Activated naive CD4-positive, alpha-beta T cell (primary cell): ENCODE measurements at places on chromosomes 7 and 10.

DNA sequence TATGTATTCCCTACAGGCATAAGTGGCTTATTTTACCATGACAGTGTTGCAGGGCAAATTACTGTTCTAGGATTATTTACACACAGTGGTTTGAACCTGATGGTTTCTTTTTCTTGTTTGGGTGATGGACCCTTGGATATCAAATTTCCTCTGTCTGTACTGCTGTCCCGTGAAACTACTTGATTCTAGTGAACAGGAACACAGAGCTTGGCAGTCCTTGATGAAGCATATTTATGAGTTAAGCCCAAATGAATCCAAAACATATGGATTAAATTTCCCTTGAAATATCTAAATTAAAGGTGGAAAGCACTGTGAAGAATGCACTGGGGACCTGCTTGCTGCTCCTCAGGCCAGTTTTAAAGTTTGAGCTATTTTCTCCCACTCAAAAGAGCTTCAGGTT is 635.3 kb downstream of the INHBA start:
- no peak for DNase-seq

DNA sequence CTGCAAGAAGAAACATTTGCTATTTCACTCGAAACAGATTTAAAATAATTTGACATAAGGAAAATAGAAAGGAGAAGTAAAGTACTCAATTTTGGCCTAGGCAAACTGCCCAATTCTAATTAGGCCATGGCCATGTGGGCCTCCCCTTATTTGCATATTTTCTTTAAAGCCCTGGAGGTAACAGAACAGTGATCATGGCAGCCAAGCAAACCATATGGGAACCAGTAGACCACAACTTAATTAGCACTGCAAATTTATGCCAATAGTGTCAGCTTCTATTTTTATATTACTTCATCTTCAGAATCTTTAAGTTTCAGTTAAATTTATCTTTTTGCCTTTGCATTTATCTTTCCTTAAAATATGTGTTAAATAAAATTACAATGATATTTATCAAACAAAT is 63.3 kb upstream of the THSD7A start:
- no peak for DNase-seq

- DNase-seq: no peak
These were observed 57.9 kb downstream of the AKR1C4 start for GRCh38 chr10:5254488-5254887.

DNA sequence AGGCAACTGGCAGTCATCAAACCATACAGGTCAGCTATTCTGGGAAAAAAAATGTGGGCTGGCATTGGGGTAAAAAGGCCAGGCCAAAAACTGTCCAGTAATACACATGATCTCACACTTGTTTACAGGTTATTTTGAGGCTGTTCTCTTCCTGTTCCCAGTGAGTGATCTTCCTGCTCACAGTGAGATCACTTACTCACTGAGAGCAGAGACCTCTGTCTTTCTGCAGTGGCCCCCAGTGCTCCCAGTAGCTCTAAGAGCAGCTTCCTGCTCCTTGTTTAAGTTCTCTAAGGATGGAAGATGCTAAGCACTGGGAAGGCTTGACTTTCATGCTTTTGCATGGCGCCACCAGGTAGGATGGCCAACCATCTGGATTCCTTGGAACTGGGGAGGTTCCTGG is 93.5 kb upstream of the KIAA1217 start:
- DNase-seq: no peak

DNA sequence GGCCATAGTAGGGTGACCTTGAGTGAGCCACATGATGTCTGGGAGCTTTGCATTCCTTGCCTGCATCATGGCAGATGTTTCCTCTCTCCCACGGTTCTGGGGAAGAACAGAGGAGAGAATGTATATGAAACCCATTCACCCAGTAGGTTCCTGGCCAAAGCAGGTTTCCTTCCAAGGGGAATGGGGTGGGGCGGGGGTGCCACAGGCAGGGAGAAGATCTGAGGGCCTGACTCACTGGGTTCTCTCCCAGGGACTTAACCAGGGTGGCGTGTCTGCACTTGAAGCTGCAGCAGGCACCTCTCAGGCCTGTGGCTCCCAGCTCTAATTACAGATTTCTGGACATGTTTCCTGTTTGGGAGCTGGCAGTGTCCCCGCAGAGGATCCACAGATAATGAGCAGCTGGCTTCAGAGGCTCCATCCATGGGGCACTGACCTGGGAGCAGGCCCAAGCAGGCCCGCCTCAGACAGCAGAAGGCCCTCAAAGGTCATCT is 50.2 kb upstream of the ZMIZ1 start:
- DNase-seq: no peak

GRCh38 chr7:41415471-41416207 is 287.3 kb downstream of the INHBA start:
- no peak for DNase-seq

- no peak for DNase-seq
These were observed 8.4 kb upstream of the SEPTIN7 start for GRCh38 chr7:35792472-35792871.

- no peak for DNase-seq
These were observed 313.4 kb downstream of the CXCL12 start for GRCh38 chr10:44071479-44071878.

- DNase-seq: no peak
These were observed 174.9 kb downstream of the CREB5 start for GRCh38 chr7:28587211-28587610.

DNA sequence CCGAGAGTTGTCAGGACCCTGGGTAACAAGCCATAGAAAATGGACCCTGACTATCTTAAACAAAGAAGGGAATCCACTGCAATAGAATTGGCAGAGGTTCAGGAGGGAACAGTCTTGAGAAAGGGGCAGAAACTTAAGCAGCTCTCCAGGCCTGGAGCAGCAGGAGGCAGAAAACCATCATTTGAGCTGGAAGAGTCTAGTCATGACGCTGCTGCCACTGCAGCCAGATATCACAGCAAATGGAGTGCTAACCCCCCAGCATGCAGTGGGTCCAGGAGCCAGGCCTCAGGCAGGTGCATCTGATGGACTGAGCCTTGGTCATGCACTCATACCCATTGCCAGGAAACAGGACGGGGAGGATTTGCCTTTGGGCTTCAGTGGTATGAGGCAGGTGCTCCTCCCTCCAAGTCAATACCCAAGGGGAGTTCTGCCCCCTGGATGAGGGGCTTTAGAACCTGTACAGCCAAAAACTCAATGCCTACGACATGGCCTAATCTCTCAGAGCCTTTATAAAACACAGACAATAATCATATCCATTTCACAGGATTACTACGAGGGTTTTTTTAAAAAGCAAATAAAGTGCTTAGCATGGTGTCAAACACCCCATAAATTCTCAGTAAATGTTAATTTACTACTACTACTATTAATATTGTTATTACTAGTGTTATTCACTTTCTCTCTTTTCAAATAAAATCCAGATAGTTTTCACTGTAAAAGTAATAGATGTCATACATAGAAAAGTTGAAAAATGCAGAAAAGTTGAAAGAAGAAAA is 30.7 kb downstream of the DUSP5 start:
- DNase-seq: no peak

DNA sequence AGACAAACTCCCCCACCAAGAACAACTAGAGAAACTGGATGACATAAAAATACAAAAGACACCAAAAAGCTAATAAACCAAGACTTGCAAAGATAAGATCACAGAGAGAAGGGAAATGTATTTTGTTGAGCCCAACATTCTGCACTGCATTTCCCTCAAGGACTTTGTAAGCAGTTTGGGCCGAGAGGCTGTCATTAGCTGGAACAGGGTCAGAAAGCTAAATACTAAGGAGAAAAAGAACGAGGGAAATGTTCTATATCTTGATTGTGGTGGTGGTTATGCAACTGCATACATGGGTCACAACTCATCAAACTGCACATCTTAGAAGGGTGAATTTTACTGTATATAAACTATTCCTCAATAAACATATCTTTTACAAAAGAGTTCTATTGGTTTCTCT is 315.0 kb downstream of the IPMK start:
- DNase-seq: no peak

- DNase-seq: no peak
These were observed 63.7 kb downstream of the ZNRF2 start for GRCh38 chr7:30348083-30348560.

- DNase-seq: no peak
These were observed 325.4 kb downstream of the GLRX3 start for GRCh38 chr10:130461631-130462030.

DNA sequence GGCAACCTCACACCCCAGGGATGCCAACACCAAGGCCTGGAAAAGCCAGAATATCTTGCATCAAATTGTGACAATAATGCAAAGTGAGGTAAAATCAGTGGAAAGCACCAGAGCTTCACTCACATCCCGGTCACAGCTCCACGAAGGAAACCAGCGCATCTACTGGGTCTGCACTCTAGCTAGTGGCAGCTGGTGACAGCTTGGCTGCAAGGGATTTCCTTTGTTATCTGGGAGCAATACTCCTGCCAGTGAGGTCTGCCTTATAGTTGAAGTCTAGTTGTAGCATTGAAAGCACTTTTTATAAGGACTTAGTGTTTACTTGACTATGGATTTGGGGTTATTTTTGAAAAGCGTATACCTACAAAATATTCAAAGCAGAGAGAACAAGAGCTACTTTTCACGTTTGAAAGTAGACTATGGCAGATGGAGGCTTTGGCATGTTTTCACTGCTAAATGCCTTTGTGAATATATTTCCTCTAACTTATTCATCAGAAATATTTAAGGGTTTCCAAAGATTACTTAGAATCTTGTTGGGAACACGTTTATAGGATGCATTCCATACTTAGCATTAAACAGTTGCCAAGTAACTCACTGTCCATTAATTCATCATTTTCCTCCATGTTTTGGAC is 26.1 kb downstream of the WDFY4 start:
- DNase-seq: no peak

GRCh38 chr7:68691261-68692216 is 906.7 kb upstream of the AUTS2 start:
- DNase-seq: no peak

DNA sequence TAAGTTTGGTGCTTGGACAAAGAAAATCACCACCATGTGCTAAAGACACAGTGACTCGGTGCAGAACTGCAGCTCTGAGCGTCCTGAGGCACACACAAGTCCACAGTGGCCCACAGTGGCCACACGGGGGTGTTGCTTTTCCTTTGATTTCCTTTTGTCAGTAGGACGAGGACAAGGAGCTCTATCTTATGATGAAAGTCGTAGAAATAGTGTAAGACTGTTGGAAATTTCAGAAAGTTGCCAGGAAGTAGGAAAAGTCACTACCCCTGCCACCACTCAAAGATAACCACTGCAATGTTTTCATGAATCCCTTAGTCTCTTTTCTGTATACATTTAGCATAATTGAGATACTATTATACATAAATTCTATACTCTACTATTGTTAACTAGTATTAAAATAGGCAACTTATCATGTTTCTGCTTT is 146.0 kb downstream of the TNS3 start:
- no peak for DNase-seq

GRCh38 chr7:129376076-129376777 is 58.0 kb upstream of the STRIP2 start:
- no peak for DNase-seq

GRCh38 chr7:37109016-37109683 is 339.5 kb downstream of the ELMO1 start:
- DNase-seq: no peak

DNA sequence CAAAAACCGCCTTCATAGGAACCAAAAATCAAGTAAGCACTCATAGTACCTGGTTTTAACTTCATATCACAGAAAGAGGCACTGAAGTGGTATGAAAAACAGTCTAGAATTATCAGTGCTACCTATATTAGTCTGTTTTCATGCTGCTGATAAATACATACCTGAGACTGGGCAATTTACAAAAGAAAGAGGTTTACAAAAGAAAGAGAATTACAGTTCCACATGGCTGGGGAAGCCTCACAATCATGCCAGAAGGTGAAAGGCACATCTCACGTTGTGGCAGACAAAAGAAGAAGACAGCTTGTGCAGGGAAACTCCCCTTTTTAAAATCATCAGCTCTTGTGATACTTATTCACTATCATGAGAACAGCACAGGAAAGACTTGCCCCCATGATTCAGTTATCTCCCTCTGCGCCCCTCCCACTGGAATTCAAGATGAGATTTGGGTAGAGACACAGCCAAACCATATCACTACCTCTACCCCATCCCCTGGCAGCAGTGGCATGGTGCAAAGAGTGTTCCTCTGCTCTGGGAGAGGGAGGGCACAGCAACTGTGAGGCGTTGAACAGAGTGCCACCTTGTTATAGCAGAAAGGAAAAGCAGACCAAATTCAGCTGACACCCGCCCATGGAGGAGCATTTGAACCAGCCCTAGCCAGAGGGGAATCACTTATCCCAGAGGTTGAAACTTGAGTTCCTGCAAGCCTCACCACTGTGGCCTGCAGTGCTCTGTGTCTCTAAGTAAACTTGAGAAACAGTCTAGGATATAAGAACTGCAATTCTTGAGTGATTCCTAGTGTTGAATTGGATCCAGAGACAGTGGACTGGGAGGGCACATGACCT is 61.9 kb upstream of the PTPRZ1 start:
- DNase-seq: no peak

DNA sequence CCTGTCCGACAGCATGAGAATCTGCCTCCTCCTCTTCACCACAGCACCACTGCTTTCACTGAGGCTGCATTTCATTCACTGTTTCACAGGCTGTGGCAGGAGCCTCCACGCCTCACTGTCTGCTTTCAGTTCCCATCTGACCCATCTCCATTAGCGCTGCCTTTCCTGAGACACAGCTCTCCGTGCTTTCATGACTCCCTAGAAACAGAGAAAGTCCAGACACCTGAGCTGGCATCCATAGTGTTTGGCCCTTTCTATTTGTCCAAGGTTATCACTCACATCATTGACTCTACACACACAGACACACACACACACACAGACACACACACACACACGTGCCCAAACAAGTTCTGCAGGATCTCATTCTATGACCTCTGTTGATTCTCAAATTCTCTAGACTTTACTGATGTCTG is 5.2 kb downstream of the LGI1 start:
- no peak for DNase-seq

DNA sequence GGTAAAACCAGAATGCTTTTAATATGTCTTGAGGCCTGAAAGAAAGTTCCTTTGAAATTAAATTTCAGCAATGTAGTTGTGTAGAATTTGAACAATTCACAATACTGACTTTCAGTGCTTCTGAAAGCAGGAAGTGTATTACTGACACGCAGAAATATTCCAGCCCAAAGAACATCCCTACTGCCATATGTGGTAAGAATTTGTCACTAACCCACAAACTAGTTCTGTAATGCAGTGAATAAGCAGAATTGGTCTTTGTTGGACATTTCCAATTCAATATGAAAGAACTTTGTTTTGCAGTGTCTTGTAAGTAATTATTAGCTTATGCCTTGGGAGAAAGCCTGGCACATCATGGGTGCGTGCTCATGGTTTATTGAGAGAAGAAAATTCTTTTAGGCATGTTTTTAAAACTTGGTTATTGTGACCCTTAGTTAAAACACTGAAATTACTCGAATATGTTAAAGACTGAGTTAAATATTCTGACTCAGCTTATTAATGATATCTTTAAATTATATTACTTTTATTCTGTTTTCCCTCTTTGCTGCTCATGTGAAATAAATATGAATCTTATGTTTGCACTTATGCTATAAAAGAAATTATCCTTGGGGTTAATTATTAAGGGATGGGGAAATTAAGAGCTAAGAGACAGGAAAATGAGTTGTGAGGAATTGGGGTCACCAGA is 33.4 kb downstream of the PTPN12 start:
- no peak for DNase-seq

- no peak for DNase-seq
These were observed 854 bp downstream of the CTBP2 start for GRCh38 chr10:125159486-125159931.
